ENCODE measurements at places on chromosomes 5 and 9.

DNA sequence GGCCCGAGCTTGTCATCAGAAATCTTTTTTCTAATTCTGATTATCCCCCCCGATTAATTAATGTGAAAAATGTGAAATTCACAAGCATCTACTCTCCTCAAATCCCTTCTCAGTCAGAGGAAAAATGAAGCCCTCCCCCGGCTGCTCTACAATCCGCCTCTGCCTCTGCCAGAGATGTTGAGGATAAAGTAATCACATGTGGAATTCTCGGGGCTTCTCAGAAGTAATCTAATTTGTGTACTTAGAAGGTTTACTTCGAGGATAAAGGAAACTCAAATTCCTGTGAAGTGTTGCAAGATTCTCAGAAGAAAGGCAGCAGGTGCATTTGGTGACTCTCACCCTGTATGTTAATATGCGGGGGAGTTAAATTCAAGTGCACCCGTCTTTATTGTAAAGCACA is 726.1 kb upstream of the ADAMTS16 start:
- no peak for DNase-seq

DNA sequence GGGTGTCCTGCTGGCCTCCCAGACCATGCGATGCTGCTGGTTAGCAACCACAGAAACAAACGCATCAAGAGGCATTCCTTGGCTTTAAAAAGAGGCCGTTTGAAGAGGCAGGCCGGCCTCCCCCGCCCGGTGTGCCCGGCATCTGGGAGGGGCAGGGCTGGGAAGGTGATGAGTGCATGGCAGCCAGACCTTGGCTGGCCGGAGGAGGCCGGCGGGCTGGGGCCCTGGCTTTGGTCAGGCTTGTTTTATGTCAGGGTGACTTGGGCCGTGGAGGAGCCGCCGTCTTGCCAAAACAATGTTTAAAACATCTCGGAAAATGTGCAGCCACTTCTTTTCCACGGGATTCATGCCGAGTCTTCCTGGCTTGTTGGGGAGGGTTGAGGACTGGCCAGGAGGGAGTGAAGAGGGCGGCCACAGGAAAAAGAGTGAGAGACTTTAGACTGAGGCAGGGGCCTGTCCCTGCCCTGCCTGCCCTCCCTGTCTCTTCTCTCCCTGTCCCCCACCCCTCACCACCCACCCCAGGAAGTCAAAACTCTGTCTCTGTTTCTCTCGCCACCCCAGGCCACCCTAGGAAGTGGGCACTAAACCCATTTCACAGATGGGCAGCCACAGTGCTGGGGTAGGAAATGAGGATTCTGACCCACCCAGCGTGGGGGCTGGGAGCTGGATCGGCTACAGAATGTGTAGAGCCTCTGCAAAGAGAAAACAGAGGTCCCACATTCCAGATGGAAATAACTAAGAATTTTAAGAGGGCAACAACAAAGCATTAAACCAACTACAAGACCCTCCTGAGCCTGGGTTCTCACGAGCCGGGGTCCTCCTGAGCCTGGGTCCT is 143.0 kb downstream of the RXRA start:
- no peak for DNase-seq

GRCh38 chr9:97758334-97758916 is 61.3 kb upstream of the XPA start:
- no peak for DNase-seq

- DNase-seq, result no peak
These were observed 4.3 kb upstream of the DHFR start for GRCh38 chr5:80659106-80659505.

DNA sequence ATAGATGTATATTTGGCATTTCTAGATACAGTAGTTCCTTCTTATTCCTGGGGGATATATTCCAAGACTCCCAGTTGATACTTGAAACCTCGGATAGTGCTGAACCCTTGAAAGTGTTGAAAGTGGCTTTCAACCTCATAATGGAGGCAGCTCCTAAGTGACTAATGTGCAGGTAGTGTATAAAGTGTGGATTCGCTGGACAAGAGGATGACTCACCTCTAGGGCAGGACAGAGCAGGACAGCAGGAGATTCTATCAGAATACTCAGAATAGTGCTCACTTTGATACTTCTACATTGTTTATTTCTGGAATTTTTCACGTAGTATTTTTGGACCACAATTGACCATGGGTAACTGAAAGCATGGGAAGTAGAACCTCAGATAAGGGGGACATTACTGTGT is 1138.9 kb upstream of the WWC1 start:
- DNase-seq, result no peak

All from WERI-Rb-1 (cell line).